ENCODE measurements at places on chromosomes 16 and 17.
A peak's percentile ranks its signal among the peaks of the same experiment; 100 is the strongest.

DNA sequence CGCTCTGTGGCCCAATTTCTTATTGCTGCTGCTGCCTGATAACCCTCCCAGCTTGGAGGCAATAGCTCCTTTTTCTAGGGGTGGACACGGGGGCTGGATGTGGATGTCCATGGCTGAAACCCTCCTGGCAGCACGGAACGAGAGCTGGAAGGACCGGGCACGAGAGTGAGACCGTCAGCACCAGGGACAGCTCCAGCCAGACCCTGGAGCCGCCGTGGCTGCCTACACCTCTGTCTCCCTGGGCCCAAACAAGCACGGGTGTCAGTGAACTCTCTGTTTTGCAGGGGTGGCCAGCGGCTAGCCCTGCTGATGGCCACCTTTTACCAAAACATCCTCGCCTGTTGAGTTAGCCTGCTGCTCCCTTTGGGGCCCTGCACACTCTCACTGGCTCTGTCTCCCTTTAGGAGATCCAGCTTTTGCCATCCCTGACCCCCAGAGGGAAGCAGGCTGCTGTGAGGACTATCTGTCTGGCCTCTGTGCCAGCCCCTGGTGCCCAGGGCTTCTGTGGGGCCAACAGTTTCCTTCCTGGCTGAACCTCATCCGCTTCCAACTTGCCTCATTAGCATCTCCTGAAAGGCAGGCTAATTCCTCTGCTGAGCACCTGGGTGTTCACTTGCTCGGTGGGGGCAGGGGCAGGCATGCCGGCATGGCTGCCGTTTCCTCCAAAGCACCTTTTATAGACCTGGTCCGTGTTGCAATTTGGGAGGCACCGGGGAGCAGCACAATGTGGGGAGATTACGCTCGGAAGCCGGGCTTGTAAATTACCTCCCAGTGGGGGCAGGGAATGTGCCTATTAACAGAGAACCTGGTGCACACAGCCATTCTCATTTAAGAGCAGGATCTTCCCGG is 118.1 kb downstream of the ENGASE start:
- peak; percentile 42 for DNase-seq

GRCh38 chr16:445566-445965 is 20.1 kb downstream of the RAB11FIP3 start:
- no peak for DNase-seq

- no peak for DNase-seq
These were observed 125.2 kb upstream of the ELAC2 start for GRCh38 chr17:13143001-13143400.

DNA sequence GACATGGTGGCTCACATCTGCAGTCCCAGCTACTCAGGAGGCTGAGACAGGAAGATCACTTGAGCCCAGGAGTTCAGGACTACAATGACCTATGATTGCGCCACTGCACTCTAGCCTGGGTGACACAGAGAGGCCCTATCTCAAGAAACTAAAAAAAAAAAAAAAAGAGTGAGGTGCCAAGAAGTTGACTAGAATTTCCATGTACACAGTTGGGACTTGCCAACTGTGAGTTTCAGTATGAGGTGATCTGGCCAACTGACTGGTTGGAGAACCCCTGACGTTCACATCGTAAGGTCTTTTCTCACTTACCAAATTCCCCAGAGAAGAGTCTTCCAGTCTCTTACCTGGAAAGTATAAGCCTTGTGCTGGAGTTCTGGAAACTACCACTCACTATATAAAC is 3.1 kb upstream of the MED11 start:
- no peak for DNase-seq
